ENCODE measurements at places on chromosomes 3 and 15.

DNA sequence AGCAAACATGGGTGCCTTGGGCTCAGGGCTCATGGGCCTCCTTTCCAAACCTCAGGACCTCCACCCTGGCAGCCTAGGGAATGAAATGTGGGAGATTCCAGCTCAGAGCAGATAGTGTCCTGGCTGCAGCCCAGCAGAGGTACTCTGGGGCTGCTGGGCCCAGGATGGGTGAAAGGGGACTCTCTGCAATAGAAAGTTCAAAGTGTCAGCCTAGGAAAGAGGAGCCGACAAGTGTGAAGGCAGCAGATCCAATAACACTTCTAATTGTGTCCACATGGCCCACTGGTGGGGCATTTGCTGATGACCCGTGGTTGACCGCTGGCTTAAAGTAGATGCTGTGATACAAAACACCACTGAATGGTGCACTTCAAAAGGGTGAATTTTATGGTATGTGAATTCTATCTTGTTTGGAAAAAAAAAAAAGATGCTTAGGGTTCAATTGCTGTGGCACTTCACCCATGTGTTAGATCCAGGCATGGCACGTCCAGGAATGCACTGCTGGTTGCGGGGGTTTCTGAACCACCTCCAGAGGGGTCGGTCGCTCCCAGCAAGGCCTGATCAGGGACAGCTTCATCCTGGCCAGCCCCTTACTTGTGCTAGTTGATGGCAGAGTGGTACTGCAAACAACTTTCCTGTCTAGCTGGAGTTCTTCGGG lies 20.9 kb downstream of the AMOTL2 start:
- DNase-seq: no peak

GRCh38 chr15:54101664-54102270 lies 123.5 kb downstream of the UNC13C start:
- DNase-seq: no peak

GRCh38 chr3:57031631-57032541 lies 28.6 kb upstream of the SPATA12 start:
- no peak for DNase-seq

DNA sequence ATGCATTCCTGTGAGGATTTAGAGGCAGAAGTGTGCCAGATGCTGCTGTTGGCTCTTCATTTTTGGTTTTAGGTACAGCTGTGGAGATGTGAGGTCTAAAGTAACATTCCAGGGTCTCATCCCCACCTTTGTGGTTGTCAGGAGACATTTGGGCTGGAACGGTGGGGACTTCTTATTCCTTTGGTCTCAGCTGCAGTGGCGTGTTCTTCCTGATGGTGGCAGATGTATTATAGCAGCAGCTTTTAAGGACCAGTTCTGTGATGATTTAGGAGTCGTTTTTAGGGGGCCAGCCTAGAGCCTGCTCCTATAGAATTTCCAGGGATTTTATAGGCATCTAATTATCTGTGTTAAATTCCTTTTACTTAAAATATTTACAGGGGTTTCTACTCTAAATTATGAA lies 221.0 kb upstream of the EOMES start:
- no peak for DNase-seq

GRCh38 chr3:195208183-195208582 lies 62.8 kb downstream of the XXYLT1 start:
- DNase-seq: peak; percentile 6

DNA sequence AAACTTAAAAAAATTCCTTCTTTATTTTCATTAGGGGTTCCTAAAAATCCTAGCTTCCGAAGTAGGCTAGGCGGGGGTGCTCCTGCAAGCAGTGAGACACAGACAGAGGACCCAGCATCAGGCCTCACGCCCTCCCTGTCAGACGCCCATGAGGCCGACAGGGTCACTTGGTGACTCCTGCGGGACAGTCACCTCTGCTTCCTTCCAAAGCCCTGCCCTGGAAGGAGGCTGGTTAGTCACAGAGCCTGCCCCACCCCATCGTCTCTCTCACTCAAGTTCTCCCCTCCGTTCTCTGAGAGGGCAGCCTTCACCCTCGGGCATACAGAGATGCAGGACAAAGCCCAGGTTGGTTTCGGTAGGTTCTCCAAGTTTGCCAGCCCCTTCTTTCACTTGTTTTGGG lies 38.6 kb downstream of the EHD4 start:
- no peak for DNase-seq

DNA sequence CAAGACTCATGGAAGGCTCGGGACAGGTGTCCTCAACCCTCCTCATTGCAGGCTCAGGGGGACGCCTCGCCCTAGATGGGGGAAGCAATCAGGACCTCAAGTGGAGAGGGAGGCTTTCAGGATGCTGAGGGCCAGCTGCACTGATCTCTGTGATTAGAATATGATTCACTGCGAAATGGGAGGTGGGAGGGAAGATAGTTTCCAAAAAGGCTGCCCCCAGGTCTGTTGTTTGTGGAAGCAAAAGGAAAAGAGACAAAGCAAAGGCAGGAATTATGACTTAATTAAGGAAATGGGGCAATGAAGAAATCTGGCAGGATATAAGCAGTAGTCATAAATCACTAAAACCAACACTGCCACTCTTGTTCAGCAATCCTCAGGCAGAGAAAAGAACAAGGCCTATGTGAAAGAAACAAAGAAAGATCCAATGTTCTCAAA lies 85.6 kb upstream of the ABHD17C start:
- no peak for DNase-seq

GRCh38 chr15:61309031-61309511 lies 80.0 kb upstream of the RORA start:
- no peak for DNase-seq
